ENCODE measurements at places on chromosomes 7 and 10.

DNA sequence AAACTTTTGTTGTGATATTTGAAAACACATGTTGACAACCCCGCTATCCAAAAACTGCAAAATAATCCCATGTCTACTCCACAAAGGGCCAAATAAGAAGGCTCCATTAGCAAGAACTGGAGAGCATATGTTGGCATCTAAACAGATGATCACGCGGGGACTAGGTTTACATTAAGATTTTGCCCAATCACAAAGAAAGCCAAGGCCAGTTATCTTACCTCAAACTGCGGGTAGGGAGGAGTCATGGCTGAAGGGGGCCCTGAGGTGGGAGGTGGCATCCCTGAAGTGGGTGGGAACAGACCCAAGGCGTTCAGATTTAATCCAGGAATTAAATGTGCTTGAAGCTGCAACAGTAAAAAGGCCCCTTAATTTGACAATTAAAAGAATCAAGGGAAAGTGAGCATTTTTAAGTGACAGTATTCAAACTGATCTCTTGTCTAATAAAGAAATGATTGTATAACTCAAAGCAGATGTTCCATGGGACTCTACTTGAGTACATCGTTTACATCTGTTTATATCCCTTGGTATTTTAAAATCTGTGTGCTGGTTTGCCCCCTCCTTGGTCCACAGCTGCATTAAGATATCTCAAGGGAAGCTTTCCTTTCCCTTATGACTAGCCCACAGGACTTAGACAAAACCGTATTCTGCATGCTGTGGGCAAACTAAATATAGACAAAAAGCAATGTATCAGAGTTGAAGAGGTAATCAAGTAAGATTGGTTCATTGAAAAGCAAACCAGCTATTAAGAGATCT is 42.9 kb downstream of the MALSU1 start:
- no peak for DNase-seq

GRCh38 chr10:17497446-17498030 is 43.1 kb upstream of the ST8SIA6 start:
- DNase-seq, result no peak

- no peak for DNase-seq
These were observed 77.0 kb downstream of the ADCYAP1R1 start for GRCh38 chr7:31129067-31129466.

DNA sequence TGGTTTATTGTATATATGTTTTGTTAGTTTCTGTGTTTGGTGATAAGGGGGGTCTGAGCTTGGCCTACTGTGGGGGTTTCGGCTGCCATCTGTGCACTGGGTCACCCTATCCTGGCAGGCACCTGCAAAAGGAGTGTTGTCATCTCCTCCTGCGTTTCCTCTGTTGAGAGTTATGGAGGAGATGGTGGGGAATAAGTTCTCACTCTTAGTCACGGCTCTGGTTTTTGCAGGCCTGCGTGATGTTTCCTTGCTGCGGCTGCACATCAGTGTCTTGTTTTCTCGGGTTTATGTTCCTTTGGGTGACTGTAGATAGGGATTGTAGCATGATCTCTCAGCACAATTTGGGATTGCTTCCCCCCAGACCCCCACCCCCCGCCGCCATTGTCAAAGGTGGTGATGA is 36.8 kb downstream of the CCM2 start:
- no peak for DNase-seq

DNA sequence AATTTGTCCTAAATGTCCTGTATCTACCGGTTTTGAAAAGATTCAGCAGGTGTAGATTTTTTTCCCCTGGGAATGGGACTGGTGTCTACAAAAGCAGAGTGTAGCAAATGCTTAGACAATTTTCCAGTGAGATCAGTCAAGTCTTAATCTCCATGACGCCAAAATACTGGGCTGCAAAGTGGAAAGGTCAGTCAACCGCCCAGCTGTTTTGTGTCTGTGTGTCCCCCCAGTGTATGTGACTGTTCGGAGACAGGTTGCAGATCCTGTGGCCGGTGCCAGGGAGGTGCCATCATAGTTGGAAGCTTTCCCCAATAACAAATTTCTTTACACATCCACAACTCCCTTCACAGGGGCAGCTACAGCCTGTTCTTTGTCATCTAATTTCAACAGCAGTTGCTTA is 263.8 kb downstream of the ARHGAP12 start:
- DNase-seq, result no peak

Data from COR-L47 (cell line).